ENCODE measurements at places on chromosomes 3 and 15.
A peak's percentile ranks its signal among the peaks of the same experiment; 100 is the strongest.

- no peak for DNase-seq
These were observed 25.8 kb downstream of the KLHL6 start for GRCh38 chr3:183529717-183530116.

- DNase-seq = peak; percentile 4
These were observed 71.5 kb downstream of the ZMAT3 start for GRCh38 chr3:179000144-179000543.

DNA sequence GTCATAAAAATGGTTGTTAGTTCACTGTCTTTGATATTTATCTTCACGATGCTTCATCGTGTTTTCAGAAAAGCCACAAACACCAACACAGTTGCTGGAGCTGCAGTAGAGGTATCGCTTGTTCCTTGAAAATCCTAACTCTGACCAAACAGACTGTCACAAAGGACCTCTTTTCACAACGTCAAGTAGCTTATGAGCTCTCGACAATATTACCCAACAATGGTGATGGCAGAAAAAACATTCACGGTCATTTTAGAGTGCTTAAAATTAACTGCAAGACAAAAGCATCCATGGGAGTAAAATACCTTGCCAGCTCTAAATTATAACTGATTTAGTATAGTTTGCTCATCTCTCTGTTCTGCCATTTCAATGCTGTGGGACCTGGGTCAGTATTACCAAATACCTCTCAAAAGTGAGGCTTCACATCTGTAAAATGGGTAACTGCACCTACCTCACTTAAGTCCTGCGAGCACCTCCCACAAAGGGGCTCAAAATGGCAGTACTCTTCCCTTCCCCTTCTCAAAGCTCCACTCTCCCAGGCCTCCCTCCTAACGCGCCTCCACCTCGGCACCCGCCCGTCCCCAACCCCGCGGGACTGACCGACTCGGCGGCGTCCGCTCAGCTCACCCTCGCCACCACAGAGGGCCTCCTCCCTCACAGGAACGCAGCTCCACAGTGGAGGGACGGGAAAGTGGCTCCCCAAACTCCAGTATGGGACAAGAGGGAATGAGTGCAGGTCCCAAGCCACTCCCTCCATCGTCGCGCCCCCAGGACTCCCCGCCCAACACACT is 546 bp downstream of the TRIM59 start:
- peak; percentile 31 for DNase-seq

- DNase-seq = no peak
These were observed 37.0 kb downstream of the RLBP1 start for GRCh38 chr15:89184357-89184756.

- DNase-seq = peak; percentile 66
These were observed 27.4 kb upstream of the FAM174B start for GRCh38 chr15:92682741-92683510.

- no peak for DNase-seq
These were observed 42.9 kb upstream of the MITF start for GRCh38 chr3:69696367-69696766.

DNA sequence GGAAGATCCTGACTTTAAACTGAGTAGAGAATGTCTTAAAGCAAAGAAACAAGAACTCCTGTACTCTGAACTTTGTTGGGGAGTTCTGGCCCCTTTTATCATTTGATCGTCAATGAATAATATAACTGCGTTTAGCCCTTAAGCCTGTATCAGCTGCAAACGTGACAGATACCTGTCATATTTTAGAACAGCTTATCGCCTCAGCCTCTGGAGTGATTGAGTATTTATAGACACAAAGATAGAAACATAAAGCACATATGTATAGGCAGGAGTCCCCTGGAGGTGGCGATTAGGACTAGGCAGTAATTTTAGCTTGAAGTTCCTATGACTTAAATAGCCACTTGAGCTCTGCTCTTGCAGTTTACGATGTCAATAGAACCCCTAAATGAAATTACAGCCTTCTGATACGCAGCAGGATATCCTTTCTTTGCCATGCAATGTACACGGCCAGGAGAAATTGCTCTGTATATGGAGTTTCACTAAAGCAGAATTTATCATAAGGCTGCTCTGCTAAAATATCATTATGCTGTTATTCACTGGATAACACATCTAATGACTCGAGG is 321.8 kb downstream of the TIGIT start:
- no peak for DNase-seq

GRCh38 chr3:185215873-185216606 is 37.8 kb downstream of the EHHADH start:
- DNase-seq = peak; percentile 15

DNA sequence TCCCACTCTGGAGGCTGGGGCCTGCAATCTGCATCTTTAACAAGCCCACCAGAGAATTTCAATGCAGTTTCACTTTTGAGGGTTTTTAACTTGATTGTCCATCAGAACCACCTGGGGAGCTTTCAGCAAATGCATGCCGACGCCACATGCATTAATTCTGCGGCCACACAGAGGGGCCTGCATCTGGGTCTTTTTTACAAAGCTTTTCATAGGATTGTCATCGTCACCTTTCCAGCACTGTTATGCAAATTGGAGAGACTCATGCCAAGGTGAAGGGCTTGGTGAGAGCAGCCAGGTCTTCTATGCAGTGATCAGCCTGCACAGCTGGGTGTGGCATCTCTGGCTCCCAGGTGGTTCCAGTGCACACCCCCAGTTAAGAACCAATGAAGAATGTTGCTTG is 143.0 kb upstream of the CTDSPL start:
- DNase-seq = no peak

DNA sequence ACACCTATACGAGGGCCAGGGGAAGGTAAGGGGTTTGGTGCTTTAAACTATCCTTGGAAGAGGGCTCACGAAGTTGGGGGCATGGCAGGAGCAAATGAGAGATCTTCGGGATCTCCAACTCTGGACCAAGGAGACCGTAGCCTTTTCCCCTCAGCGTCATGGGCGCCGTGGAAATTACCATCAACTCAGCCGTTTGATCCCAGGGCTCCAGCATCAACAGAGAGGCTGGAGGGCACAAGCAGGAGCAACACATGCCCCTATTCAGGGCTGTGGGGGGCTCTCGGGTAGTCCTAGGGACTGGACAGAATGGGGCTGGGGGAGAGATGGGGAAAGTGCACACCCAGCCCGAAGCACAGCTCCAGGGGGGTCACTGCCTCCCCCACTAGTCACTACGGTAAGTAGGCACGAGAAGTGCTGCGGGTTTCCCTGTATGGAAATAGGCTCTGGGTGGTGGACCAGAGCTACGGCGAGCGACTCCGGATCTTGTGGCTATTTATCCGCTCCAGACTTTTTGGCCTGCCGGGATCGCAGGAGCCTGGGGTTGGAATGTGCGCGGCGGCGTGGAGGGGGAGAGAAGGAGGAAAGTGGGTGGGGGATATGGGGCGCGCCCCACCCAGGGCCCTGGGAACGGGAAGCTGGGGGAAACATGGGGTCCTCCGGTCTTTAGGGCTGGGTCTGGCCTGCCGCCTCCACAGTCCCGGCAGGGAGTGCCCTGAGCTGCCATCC is 539 bp upstream of the LAMB2 start:
- peak; percentile 93 for DNase-seq

DNA sequence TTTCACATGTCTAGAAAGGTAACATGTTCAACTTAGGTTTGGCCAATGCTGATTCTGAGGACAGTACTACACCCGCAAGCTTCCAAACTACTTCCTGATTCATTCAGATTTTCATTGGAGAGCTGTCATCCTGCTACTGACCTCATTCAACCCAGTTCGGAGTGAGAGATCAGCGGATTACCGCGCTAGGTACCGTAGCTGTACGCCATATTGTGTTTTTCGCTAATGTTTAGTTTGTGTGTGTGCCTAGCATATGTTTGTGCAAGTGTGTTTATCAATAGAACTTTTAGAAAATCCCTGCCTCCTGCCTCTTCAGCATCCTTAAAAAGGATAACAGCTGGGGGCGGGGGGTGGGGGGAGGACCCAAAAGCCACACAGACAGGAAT is 1.1 kb downstream of the ZBTB20 start:
- DNase-seq = peak; percentile 78

DNA sequence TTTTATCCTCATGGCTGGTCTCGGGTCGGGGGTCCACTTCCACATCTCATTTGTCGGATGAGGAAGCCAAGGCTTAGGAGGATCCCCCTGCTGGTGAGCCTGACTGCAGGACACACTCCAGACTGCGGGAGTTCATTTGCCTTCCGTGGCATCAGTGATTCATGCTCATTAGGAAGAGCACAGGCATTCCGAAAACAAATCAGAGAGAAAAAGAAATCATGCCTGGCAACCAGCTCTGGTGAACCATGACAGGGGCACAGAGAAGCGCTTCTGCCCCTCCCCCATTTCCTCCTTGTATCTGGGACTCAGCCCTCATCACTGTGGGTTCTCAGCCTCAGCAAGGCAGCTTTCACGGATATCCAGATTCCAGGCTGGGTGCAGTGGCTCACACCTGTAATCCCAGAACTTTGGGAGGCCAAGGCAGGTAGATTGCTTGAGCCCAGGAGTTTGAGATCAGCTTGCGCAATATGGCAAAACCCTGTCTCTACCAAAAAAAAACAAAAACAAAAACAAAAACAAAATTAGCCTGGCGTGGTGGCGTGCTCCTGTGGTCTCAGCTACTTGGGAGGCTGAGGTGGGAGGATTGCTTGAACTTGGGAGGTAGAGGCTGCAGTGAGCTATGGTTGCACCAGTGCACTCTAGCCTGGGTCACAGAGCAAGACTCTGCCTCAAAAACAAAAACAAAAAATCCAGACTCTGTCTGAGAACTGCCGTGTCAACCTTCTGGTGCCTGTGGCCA is 28.4 kb downstream of the IRAK2 start:
- DNase-seq = peak; percentile 94

GRCh38 chr3:104044002-104044401 is 1322.7 kb upstream of the ALCAM start:
- peak; percentile 27 for DNase-seq

DNA sequence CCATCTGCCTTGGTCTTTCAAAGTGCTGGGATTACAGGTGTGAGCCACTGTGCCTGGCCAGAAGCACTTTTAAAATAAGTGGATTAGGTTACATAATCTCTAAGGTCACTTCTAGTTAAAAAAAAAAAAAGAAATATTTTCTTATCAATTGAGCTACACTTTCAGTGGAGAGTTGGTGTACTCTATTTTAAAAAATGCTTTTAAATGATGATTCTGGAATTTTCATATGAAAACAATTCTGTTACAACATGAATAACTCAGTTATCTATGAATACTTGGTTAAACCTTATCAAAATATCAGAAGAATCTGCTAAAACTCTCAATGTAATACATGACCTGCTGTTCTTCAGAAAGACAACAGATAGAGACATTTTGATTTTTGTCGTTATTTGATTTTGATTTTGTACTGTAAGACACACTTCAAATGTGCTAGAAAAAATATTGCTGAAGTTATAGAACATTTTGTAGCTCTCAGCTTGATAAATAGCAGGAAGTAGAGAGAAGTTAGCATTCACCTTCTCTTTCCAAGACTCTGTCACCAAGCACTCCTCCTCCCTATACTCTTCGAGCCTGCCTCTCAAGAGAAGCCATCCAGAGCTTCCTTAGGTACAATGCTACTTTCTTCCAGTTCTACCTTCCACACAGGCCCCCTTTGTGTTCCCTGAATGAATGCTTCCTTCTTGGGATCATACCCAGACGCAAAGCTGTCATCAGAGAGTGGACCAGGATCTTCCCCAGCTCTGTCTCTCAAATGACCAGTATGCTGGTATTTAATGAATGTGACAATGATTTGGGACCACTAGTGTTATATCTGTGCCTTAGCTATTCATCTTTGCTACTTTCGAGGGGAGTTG is 47.2 kb upstream of the SECISBP2L start:
- DNase-seq = no peak

GRCh38 chr3:124802702-124803101 is 72.5 kb downstream of the UMPS start:
- DNase-seq = no peak

GRCh38 chr3:126911162-126912026 is 71.5 kb upstream of the PLXNA1 start:
- peak; percentile 86 for DNase-seq

DNA sequence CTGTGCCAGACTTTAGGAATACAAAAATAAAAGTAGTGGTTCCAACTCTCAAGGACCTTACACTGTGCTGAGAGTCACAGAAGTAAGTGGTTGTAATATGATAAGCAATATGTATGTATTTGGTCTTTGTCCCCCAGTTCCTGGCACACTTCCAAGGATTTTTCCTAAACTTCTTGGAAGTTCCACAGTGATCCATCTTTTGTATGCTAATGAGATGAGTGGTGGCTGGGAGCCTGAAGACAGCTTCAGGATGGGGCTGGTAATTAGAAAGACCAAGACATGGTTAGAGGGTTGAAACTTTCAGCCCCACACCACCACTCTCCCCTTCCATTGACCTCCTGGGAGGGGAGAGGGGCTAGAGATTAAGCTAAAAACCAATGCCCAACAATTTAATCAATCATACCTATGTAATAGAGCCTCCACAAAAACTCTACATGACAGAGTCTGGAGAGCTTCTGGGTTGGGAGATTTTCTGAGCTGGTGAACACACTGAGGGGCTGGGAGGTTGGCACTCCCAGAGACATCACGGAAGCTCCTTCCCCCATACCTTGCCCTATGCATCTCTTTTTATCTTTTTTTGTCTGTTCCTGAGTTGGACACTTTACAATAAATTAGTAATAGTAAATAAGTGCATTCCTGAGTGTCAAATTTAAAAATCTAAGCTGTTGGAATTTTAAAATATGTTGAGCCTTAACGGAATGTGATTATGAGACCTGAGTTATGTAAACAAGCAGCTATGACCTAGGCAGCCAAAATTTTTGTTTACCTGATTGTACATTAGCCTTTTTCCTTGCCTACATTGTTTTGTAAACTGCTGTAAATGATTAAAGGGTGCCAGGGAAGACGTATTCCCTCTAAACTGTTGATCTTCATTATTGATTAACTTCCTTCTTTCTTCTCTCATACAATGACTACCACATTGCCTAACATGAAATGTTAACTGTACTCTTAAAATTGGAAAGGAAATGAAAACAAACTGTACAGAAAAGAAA is 24.3 kb downstream of the CD200R1L start:
- peak; percentile 24 for DNase-seq

- DNase-seq = no peak
These were observed 357.2 kb downstream of the ROBO1 start for GRCh38 chr3:79410617-79411016.

GRCh38 chr3:17535274-17535673 is 207.2 kb downstream of the TBC1D5 start:
- no peak for DNase-seq

GRCh38 chr3:42699511-42699971 is 3.1 kb downstream of the HHATL start:
- DNase-seq = no peak

DNA sequence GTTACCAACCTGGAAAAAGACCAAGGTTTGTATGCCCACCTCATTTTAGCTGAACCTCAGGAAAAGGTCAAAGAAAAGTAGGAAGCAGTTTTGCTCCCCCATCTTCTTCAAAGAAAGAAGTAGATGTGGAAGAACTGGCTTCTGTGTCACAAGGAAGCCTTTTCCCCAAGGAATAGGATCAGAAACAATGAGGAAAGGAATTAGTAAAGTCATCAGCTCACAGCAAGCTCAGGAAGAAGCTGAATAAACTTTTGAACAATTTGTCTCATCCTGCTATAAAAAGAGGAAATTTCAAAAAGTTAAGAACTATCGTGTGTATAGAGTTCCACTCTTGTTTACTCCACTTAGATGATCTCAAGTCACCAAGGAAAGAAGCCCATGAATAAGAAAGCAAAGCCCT is 174.2 kb downstream of the PDE8A start:
- no peak for DNase-seq

- DNase-seq = peak; percentile 83
These were observed 567.2 kb upstream of the TBL1XR1 start for GRCh38 chr3:177764377-177764912.

- peak; percentile 16 for DNase-seq
These were observed at the start of gene LRRN1 for GRCh38 chr3:3799173-3800079. LRRN1 (plus strand) TSS chr3:3799431; CDS start chr3:3844642, 45,211 bp downstream.

Data from fibroblast of skin of right biceps (primary cell).